ENCODE measurements at places on chromosomes 1 and 21. TPM values are rescaled to one million over a fixed set of nuclear protein-coding genes. Genes with fewer than 3 reads are reported as not detected.

Gene TRIM58
- total RNA-seq: 1.6 TPM

Gene TAL1
- 0.11 TPM for total RNA-seq

Gene TMEM125
- 0.14 TPM for total RNA-seq

Gene CFHR4
- total RNA-seq: not detected

Gene PRRX1
- 4.1 TPM for total RNA-seq

Gene HAO2
- total RNA-seq: not detected

Gene ANXA9
- total RNA-seq: not detected

Gene PCP4L1
- 0.20 TPM for total RNA-seq

Gene PADI1
- not detected for total RNA-seq

GRCh38 chr1:231211005-231211857 lies 29.8 kb upstream of the GNPAT start:
- DNase-seq: peak; percentile 93

DNA sequence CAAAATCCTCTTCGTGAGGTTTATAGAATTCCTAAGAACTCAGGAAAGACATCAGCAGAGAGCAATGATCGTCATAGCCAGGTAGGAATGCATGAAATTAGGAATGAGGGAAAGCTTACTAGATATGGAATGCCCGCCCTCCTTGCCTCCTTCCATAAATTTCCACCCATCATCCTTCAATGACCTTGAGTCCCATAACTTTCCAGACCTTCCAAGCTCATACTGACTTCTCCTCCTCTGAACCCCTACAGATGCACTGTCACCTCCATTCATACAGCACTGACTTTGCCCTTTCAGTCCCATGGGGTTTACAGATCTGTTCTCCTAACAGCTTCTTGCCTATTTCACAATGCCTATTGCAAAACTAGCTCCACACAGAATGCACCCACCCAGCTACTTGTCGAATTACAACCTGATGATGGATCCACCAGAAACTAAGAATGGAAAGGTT lies 23.8 kb upstream of the PPP1R15B start:
- no peak for DNase-seq

DNA sequence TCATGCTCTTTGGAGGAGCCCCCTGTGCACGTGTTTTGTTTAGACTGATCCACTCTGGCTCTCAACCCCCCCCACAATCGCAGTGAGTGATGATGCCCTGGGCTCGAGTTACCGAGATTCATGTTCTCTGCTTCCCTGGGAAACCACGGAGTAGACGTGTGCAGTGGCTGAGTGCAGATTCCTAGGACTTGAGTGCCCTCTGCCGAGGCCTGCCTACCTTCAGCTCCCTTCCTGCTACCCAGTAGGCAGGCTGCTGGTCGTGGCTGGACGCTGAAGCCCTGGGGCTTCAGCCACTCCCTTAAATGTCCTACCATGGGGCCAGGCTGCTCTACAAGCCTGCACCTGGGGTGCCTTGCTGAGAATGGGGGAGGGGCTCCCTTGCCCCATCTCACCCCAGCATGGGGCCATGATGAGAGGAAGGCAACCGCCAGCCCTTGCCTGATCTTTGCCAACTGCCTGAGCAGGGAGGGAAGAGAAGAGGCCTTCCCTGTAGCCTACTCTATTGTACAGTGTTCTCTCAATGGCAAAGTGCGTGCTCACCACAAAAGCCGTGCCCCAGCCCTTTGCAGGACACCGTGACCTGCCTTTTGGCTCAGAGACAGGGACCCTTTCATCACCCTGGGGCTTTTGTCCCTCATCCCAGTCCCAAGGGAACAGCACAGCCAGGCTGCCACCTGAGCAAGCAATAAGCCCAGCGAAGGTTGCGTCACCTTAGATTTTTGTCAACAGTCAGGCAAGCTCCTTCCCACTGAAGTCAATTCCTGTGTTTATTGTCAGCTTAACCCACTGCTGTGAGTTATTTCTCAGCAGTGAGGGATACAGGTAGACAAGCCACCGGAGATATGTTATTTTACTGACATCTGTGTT lies 4.1 kb upstream of the GRIK3 start:
- DNase-seq: no peak

GRCh38 chr1:170067253-170067819 lies 7.2 kb downstream of the KIFAP3 start:
- no peak for DNase-seq

- no peak for DNase-seq
These were observed 650 bp downstream of the TNFAIP8L2 start for GRCh38 chr1:151157067-151157531.

- no peak for DNase-seq
These were observed 61.7 kb downstream of the CHD5 start for GRCh38 chr1:6118415-6118814.

DNA sequence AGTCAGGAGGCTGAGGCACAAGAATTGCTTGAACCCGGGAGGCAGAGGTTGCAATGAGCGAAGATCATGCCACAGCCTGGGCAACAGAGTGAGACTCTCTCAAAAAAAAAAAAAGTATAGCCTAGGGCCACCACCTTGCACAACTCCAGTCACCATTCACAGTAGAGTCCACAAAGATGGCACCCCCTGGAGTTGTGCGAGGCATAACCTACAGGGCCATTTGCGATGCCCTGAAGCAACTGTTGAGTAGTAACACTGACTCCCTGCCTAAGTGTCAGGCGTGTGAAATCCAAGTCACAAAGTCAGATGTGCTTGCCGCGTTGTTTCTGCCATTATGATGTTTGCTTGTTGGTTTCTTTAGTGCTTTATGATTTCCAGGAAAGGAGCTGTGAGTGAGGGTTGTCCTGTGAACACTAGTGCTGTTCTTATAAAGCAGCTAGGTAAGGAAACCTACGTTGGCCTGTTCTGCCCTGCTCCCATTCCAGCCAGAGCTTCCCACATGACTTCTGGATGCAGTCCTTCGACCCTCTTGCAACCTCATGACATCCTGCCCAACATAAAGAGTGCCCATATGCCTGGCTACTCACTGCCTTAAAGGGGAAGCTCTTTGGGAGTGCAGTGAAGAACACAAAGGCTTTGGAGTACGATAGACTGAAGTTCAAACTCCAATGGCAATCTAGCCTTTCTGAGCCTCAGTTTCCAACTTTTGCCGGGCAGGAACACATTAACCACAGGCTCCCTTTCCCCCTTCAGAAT lies 29.8 kb downstream of the FHAD1 start:
- no peak for DNase-seq

DNA sequence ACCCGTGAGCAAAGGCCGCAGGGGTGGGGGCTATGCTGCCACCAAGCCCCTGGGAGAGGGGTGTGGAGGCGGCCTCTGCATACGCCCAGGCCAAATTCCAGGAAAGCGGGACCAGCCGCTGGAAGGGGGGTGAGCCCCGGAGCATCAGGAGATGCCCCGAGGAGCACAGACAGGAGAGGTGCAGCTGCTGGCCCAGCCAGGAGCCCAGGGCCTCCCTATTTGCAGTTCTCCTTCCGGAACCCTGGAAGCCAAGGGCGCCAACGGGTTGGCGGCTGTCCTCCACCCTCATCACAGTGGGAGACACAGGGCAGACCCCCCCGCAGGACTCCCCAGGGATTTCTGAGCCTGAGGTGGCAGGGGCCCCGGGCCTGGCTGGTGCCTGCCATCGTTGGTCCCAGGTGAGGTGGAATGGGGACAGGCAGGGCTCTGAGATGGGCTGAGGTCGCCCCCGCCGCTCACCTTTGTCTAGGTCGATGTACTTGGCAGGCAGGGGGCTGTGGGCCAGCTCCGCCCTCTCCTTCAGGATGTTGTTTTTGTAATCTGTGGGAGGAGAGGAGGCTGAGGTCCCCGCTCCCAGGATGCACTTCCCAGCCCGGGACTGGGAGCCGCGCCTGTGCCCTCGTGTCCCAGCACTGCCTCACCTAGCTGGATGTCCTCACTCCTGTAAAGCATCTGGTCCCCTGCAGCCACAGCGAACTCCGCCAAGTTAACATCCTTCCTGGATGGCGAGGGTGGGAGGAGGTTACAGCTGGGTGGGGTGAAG lies 4.4 kb upstream of the DVL1 start:
- no peak for DNase-seq

DNA sequence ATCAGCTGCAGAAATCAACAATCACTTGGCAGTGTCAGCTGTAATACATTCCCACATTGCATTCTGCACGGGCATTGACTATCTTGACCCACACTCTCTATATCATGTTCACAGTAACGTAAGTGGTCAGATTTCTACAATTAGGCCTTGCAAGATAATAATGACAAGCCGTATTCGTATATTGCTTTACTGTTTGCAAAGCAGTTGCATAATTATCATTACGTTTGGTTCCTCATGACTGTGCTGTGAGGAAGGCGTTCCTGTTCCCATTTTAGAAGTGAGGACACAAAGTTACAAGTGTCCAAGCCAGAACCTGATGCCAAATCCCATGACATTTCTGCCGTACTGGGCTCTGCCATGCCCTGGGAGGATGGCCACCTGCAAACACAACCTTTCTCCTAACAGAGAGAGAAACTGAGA lies 53.5 kb upstream of the TARBP1 start:
- no peak for DNase-seq

- no peak for DNase-seq
These were observed 991.1 kb downstream of the KCNT2 start for GRCh38 chr1:195617106-195617505.

Measured in neural crest cell (in vitro differentiated cells).